ENCODE measurements at places on chromosomes 3 and 15. TPM values are rescaled to one million over a fixed set of nuclear protein-coding genes. Genes with fewer than 3 reads are reported as not detected.
A peak's percentile ranks its signal among the peaks of the same experiment; 100 is the strongest.

- no peak for DNase-seq
These were observed 24.4 kb downstream of the THRB start for GRCh38 chr3:24470277-24470676.

GRCh38 chr3:182245059-182245458, 533.3 kb downstream of the SOX2 start:
- no peak for DNase-seq

- no peak for DNase-seq
These were observed 235.3 kb upstream of the GOLIM4 start for GRCh38 chr3:168330983-168331382.

- no peak for DNase-seq
These were observed 140.7 kb downstream of the IMPG2 start for GRCh38 chr3:101179637-101180036.

DNA sequence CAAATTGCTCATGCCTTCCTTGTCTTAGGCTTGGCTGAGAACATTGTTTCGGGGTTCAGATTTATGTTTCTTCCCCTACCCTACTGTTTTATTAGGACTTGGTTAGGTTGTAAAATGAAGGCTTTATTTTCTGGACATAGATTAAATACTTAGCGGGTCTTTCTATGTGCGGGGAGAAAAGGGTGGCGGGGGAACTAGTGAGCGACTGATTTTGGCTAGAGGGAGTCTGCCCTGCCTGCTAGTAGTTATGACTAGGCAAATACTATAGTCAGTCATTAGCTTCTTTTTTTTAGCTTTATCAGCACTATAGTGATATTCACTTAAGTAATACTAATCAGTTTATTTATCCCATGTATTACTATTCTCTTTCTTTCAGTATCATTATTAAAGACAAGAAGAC, 3.6 kb downstream of the CADM2 start:
- DNase-seq = no peak

DNA sequence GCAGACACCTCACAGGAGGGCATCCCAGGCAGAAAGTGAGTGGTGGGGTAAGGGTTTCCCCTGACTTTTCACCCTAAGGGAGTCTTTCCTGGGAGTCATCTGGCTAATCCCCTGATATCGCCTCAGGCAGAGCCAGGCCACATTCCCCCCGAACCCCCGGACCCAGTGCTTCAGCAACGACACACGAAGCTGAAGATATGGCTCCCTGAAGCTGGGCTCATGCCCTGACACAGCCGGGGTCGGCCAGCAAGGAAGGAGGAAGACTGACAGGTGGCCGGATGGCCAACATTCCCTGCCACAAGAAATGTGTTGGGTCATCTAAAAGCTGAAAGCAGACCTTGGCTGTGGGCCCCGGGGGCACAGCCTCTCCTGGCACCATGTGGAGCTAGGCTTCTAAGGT, 14.4 kb downstream of the CHST13 start:
- DNase-seq = no peak

DNA sequence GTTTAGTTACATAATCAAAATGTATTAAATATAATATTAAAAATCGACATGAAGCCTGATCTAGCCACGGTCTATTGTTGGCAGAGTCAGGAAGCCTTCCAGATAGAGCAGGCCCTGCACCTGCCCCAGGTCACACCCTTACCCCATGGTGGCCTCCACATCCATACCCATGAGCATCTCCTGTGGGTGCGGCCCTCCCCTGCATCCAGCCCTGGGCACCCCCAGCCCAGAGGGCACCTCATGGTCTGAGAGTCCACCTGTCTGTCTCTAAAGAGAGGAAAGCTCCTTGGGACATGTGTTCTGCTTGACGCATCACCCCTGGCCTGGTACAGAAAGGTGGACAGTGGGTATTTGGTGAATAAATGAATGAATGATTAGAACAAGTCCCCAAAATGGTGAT, 37.2 kb upstream of the CSPG4 start:
- DNase-seq = no peak

- no peak for DNase-seq
These were observed 85.0 kb upstream of the P3H2 start for GRCh38 chr3:190205739-190206138.

DNA sequence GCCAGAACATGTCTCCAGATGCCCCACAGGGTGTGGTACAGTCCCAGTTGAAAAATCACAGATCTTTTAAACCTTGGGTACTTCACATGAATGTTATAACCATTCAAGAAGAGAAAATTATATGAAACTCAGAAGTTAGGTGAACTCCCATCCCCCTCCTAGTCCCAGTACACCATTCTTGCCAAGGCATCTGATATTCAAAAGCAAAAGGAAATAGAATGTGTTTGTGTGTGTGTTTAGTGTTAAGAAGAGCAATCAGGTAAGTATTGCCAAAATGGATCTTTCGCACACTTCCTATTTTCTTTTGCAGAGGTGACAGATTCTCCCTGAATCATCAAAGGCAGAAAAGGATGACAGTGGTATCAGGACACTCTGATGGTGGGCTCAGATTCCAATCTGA, 44.1 kb upstream of the LMOD3 start:
- no peak for DNase-seq

DNA sequence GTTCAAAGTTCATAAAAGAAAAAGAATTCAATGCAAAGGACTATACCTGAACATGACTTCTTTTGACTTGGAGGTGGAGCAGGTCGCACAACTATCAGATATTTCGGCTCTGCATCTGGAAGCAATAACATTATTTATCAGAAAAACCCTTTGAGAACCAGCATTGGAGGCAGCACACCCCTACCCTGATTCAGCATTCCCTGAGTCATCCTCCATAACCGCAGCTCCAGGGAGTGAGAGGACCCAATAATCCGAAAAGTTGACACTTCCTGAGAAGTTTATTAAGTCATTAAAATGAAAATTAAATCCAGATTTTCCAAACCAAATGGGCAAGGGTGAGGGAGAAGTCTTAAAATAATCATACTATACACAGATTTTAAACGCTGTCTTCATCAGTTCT, 90.6 kb downstream of the ABI3BP start:
- DNase-seq = no peak

DNA sequence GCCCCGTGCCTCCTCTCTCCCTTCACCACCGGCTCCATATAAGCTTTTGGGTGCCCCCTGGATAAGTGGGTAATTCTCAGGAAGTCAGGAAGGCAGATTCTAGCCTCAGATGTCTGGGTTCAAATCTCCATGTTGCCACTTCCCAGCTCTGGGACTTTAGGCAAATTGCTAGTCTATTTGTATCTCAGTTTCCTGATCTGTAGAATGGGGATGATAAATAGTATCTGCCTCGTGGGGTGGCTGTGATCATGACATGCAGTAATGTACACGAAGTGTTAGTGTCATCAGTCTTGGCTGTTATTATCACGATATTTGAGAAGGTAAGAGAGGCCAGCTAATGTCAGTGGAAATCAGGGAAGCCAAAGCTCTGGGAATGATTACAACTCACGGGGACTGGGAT, 43.3 kb downstream of the MUC4 start:
- no peak for DNase-seq

- peak; percentile 94 for DNase-seq
These were observed at the start of the genes PARP3 and RRP9 for GRCh38 chr3:51941798-51942602. Gene PARP3, plus strand, starts transcription at chr3:51942363. Its CDS starts 993 bp downstream, at chr3:51943356. Gene RRP9, minus strand, starts transcription at chr3:51941904. Its CDS starts 37 bp downstream, at chr3:51941867.

- no peak for DNase-seq
These were observed 27.4 kb upstream of the SNTN start for GRCh38 chr3:63624941-63625560.

GRCh38 chr15:100224206-100225185, 117.3 kb downstream of the ADAMTS17 start:
- no peak for DNase-seq

Gene SEMA3G
- total RNA-seq = 61.3 TPM

Gene LSMEM2
- not detected for total RNA-seq

Gene NR1I2
- not detected for total RNA-seq

Gene CCR3
- not detected for total RNA-seq

Gene HRG
- total RNA-seq = not detected

Gene SKOR1
- total RNA-seq = 0.19 TPM

Gene GUCA1C
- not detected for total RNA-seq

Gene GOLGA6A
- total RNA-seq = not detected

Gene MORF4L1
- total RNA-seq = 302 TPM

Gene CYP19A1
- not detected for total RNA-seq

Gene UMPS
- 22.2 TPM for total RNA-seq

Gene PLA2G4F
- total RNA-seq = not detected
